ENCODE measurements at places on chromosomes 1 and 21.
A peak's percentile ranks its signal among the peaks of the same experiment; 100 is the strongest.

DNA sequence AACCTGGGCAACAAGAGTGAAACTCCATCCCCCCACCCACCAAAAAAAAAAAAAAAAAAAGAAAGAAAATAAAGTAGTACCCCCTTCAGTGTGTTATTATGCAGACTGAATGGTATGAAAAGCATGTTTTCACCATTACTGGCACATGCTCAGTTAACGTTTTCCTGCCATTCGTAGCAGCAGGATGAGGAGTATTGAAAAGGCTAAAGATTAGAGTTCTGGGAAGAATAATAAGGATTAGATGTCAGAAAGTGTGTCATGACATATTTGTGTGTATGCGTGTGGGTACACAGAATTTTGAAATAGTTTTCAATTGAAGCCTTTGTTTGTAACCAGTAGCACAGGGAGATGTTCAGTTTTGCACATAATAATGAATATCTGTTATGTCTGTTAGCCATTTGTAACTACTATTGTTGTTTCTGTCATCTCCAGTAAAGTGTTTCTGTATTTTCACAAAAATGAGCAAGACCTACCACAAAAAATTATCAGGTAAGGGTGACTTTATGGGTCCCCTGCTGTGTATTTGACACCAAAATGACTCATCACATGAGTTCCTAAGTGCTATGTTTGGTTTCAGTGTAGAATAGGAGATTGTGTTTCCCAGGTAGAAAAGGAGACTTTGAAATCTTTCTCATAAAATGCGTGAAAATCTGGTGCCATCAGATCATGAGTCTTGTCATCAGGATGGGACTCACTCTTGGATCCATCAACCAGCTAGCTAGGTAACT, 358.9 kb downstream of the DISC1 start:
- no peak for DNase-seq

DNA sequence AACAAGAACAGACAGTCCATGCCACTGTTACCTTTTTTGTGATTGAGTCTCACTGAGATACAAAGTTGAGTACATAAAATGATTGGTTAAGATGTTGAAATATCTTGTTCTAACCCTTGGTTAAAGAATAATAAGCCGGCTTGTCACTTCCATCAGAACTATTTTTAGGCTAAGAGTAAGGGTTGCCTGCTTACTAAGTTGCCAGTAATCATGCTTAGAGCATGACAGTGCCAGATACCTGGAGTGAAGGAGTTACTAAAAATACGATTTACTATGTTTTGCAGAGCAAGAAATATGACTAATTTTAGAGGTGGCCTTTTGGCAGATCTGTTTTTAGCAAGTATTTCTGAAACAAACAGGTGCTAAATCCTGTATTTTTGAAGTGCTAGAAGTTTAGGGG, 6.0 kb downstream of the HUNK start:
- DNase-seq: no peak

DNA sequence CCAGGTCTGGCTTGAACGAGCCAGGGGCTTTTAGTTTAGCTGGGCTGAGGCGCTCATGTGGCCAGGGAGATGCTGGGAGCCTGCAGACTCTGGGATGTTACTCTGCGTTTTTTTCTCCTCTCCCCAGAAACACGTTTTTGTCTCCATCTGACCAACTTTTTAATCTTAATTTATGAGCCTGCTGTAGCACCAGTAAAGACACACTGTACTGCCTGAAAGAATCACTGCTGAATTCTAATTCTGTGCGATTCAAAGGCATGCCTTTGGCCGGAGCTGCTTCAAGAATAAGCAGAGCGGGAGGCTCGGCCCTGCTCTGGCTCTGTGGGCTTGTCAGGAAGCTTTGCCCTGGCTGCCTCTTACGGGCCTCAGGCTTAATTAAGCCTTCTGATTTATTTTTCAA, 129.5 kb downstream of the CAMTA1 start:
- DNase-seq: no peak

- no peak for DNase-seq
Measured at GRCh38 chr1:93963585-93963984, 54.4 kb upstream of the GCLM start.

- DNase-seq: no peak
Measured at GRCh38 chr1:44433209-44433608, 28.2 kb downstream of the RNF220 start.

DNA sequence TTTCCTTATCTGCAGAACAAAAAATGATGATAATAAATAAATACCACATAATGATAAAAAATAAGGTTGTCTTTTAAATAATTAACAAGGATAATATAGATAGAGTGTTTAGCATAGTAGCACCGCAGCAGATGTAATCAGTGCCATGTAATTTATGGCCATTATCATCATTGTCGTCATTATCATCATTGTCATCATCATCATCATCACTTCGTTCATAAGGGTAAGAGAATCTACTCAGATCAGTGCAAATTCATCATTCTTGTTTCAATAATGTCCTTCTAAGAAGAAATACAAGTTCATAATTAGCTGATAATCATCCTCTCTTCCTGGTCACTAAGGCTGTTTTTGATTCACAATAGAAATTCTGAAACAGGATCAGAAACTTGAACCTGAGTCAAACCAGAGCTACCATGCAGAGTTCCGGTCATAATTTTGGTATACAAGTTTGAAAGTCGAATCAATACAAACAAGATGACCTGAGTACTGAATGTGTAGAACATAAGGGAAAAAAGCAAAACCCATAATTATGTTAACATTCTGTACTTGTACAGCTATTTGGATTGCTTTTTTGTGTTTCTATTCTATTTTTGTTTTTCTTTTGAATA, 172.0 kb downstream of the LRRC40 start:
- no peak for DNase-seq

- DNase-seq: no peak
Measured at GRCh38 chr1:200778766-200779165, 40.1 kb downstream of the CAMSAP2 start.

DNA sequence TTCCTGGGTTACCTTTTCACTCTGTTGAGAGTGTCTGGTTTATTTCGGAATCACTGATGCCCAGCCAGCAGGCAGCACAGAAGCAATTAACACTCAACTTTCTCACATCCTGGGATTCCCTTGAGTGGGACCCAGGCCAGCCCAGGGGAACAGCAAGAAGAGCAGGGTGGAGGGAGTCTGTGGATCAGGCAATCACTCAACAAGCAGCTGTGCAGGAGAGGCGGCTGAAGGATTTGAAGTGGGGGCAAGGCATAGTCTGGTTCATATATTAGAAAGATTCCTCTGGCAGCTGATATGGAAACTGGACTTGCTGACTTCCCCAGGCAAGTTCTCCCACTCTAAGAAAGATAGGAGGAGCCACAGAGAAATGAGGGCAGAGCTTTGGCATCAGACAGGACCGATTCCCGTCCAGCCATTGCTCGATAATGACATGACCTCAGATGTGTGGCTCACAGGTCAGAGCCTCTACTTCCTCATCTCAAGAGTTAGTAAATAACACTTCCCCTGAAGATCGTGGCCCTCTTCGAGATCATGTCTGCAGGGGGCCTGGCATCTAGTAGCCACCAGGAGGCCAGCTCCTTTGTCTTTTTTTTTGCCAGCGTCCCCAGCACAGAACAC, 12.4 kb downstream of the EPHA8 start:
- no peak for DNase-seq

- no peak for DNase-seq
Measured at GRCh38 chr1:220353229-220354012, 81.2 kb upstream of the RAB3GAP2 start.

DNA sequence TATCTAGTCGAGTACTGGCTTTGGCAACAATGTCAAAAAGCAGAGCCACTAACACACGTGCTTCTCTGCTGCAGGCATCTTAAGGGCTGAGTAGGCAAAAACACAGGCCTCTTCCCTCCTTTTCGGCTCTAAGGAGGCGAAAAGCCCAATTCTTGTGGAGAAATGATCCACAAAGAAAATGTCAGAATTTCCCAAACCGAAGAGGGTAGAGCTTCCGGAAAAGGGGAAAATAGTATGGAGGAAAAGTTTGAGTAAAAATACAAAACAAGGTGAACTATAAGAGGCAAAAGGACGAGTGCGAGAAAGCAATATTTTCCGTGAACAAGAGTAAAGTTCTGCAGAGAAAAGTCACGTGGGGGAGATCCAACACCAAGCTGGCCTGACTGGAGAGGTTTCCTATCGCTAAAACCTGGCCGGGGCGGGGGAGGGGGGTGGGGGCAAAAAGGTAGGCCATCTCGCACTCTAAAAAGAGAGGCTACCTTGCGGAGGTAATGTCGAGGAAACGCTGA, 551 bp downstream of the ZRANB2 start:
- DNase-seq: peak; percentile 15

DNA sequence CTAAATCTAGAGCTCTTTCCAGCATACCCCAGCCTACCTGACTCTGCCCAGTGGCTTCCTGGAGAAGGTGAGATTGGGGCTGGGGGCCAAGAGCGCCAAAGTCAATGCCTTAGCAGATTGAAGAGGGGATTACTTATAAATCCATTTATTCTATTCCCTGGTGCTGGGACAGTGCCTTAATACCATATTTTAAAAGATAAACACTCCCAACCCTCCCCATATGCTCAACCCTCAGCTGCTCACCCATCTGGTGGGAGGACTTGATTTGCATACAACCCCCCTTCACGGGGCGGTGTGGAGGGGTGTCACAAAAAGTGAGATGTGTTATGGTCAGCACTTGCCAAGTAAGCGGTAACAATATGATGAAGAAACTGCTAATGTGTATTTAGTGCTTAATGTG, 3.2 kb upstream of the DISP3 start:
- DNase-seq: no peak

GRCh38 chr1:2449636-2450454, 26.2 kb upstream of the PLCH2 start:
- no peak for DNase-seq

DNA sequence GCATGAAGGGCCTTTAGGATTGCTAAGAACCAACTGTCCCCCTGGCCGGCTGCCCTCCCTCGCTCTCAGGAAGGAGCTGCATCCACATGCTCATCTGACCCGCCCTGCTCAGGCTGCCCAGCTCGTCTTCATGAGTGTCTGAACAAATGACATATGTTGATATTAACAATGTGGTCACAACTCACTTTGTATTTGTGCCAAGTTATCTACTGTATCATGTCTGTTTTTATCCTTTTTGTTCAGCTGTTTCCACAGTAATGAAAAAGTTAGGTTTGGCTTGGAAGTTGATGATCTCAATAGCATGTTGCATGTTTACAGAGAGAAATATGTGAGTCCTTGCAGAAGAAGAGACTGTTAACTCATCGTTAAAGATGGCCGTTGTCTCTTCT, 75.1 kb downstream of the PHTF1 start:
- DNase-seq: peak; percentile 43

DNA sequence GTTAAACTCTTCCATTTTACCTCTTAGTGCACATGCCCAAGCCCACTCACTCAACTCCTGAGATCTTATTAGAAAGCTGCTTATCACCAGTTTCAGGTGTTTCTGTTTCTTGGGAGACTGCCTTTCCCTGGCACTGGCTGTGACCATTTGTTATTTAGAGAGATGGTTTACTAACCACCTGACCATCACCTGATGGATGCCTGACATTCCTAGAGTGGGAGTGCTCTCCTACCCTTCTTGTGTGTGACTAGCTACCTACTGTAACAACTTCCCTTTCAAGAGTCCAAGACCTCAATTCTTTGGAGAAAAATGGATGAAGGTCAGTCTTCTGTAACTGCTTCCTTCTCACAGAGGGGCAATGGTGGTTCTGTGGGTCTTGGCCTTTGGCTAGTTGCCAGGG, 755.2 kb upstream of the ADAMTS5 start:
- no peak for DNase-seq

All from hindlimb muscle (tissue), 1 donor.